Activated naive CD8-positive, alpha-beta T cell treated with anti-CD3 and anti-CD28 coated beads for 36 hours (primary cell): ENCODE measurements at places on chromosomes 2 and 18. TPM values are rescaled to one million over a fixed set of nuclear protein-coding genes. Genes with fewer than 3 reads are reported as not detected.

Gene ARHGAP15
- 45.2 TPM for total RNA-seq

- no peak overlapping the region for H3K27ac ChIP-seq
- no peak for DNase-seq
- H3K36me3 ChIP-seq = no peaks in the 10 kb centered on the region
- H3K4me3 ChIP-seq = no peak overlapping the region
Measured at GRCh38 chr2:192419786-192420185, 225.1 kb upstream of the TMEFF2 start.

Gene MALT1
- 46.5 TPM for total RNA-seq

- H3K27me3 ChIP-seq = no peaks in the 10 kb centered on the region
- DNase-seq = no peak
- H3K4me3 ChIP-seq = no peak overlapping the region
- no peaks in the 10 kb centered on the region for H3K36me3 ChIP-seq
- H3K27ac ChIP-seq = no peak overlapping the region
- H3K4me1 ChIP-seq = no peaks in the 10 kb centered on the region
Measured at GRCh38 chr2:102929721-102930120, 167.9 kb downstream of the TMEM182 start.

GRCh38 chr2:235857598-235857997 is 310.6 kb downstream of the GBX2 start:
- peaks cover 12% of the 10 kb centered on the region for H3K27me3 ChIP-seq
- no peaks in the 10 kb centered on the region for H3K4me1 ChIP-seq
- H3K4me3 ChIP-seq = no peak overlapping the region
- DNase-seq = no peak
- no peaks in the 10 kb centered on the region for H3K36me3 ChIP-seq

Gene RAB6C
- not detected for total RNA-seq

DNA sequence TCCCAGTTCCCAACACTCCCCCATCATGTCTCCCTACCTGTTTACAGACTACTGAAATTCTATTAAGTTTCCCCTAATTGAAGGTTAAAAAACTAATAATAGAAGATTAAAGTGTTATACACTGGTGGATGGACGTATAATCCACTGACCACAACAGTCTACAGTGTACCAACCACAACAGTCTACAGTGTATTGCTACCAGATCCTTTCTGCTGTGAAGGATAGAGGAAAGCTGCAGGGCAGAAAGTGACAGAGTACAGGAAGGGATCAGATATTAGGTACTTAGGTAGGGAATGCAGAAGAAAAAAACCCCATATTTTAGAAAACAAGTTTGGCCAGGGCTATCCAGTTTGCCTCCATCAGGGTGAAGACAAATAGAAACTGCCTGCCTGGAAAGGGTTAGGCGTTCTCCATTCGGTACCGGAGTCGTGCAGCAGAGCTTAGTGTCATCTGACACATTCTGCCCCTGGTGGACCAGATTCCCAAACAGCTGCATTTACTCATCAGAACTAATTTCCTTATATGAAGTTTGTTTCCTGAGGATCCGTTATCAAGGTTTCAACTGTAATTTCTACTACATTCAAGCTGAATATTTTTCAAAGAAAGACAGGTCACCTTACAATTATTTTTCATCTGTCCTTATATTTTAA is 49.9 kb downstream of the KLF7 start:
- no peak overlapping the region for H3K27ac ChIP-seq
- H3K4me1 ChIP-seq = peaks cover 43% of the 10 kb centered on the region
- H3K36me3 ChIP-seq = peaks cover 5% of the 10 kb centered on the region
- H3K27me3 ChIP-seq = no peaks in the 10 kb centered on the region
- no peak overlapping the region for H3K4me3 ChIP-seq
- no peak for DNase-seq

Gene TIMM21
- total RNA-seq = 79.0 TPM

Gene DAW1
- total RNA-seq = not detected

DNA sequence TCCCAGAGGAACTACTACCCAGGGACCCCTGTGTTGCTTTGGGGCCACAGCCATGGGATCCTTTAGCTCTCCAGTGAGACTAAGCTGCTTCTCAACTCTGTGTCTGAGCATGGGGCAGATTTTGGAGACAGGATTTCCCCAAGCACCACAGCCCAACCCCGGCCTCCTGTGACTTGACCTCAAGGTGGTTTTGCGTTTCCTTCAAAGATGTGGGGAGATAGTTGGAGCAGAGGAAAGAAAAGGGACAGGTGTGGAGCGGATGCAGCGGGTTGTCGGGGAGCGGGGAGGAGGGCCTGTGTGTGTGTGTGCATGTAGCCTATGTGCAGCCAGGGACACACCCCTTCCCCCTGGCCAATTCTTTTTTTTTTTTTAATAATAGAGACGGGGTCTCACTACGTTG is 10.2 kb downstream of the ARID5A start:
- no peak overlapping the region for H3K4me3 ChIP-seq
- no peaks in the 10 kb centered on the region for H3K27me3 ChIP-seq
- no peak overlapping the region for H3K27ac ChIP-seq
- DNase-seq = no peak

Gene ARHGAP28
- total RNA-seq = not detected

GRCh38 chr2:16709769-16710168 is 44.1 kb upstream of the CYRIA start:
- no peaks in the 10 kb centered on the region for H3K36me3 ChIP-seq
- H3K27me3 ChIP-seq = peaks cover 11% of the 10 kb centered on the region
- DNase-seq = no peak

Gene NRP2
- total RNA-seq = 1.1 TPM

DNA sequence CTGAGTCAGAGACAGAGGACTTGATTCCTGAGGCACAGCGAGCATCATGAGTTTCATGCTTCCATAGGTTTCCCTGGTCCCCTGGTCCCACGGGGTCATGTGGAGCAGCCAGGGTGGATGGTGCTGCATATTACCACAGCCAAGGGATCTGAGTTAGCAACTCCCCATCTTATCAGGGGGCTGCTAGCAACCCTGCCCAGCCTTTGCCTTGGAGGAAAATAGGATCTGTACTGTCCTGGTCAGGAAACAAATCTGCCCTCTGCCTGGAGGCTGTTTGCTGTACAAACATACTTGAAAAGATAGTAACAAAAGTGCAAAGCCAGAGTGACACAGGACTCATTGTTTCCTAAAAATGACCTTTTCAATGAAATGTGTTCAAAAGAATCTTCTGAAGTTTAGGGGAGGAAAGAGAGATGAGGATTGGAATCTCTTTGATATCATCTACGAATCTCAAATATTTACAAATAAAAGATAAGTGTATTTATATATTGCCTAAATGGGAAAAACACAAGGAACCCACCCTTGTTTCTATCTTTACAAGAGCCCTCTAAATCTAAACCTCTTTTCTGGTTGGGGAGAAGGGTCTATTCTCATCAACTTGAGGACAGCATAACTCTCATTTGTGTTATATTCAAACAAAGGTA is 194.8 kb downstream of the CD226 start:
- no peak for DNase-seq
- no peak overlapping the region for H3K27ac ChIP-seq
- peaks cover 22% of the 10 kb centered on the region for H3K36me3 ChIP-seq
- peaks cover 17% of the 10 kb centered on the region for H3K4me1 ChIP-seq
- no peak overlapping the region for H3K4me3 ChIP-seq

DNA sequence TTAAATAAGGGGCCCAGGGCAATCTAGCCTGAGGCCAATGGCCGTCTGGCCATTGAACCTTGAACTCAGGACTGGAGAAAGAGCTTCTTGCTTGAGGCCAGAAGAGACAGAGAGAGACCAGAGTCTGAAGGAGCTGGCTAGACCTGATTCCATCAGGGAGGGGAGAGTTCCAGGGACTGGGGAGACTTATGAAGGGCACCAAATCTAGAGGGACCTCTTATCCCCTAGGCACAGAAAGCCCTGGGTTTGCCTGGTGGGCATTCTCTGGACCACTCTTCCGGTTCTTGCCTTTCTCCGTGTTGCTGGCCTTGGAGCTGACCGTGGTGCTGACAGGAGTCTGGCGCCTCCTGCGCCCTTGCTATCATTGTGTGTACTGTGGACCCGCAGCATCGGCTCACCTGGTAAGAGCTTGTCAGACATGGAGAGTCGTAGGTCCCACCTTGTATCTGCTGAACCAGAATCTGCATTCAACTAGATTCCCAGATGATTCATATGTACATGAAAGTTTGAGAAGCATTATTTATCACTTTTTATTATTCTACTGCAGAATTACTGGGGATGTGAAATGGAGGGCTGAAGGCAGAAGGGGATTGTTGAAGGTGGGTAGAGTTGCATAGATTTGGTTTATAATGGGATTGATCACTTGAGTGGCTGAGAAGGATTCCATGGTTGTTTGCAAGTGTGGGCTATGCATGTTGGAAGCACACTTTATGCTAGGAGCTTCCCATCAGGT is 4.3 kb upstream of the TRPM8 start:
- peaks cover 24% of the 10 kb centered on the region for H3K27me3 ChIP-seq
- no peak overlapping the region for H3K27ac ChIP-seq
- H3K4me3 ChIP-seq = no peak overlapping the region
- DNase-seq = peak; percentile 17
- H3K4me1 ChIP-seq = no peaks in the 10 kb centered on the region

Gene PDE1A
- not detected for total RNA-seq

Gene TSPYL6
- not detected for total RNA-seq

- no peaks in the 10 kb centered on the region for H3K27me3 ChIP-seq
- DNase-seq = no peak
- H3K4me1 ChIP-seq = no peaks in the 10 kb centered on the region
- H3K27ac ChIP-seq = no peak overlapping the region
- no peak overlapping the region for H3K4me3 ChIP-seq
- no peaks in the 10 kb centered on the region for H3K36me3 ChIP-seq
Measured at GRCh38 chr2:150088538-150088937, 398.9 kb downstream of the RND3 start.

- no peaks in the 10 kb centered on the region for H3K27me3 ChIP-seq
- no peaks in the 10 kb centered on the region for H3K4me1 ChIP-seq
- peaks cover 3% of the 10 kb centered on the region for H3K36me3 ChIP-seq
- H3K27ac ChIP-seq = no peak overlapping the region
- no peak overlapping the region for H3K4me3 ChIP-seq
Measured at GRCh38 chr2:207200136-207200535, 34.4 kb upstream of the KLF7 start.

DNA sequence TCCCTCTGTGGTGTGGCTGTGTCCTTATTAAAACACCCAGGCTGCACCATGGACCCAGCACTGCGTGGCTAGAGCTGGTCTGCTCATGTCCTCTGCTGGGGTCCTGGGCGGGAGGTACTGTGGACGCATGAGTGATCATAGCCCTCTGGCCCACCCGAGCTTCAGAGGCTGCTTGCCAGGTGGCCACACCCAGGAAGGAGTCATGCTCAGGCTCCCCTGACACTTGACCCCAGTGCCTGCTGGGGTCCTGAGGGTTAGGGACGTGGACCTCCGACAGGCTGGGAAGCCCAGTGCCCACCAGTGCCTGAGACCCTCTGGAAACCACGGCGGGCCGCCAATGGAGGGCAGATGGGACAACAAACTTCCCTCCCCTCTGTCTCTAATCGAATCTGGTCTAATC is 66.3 kb upstream of the HS6ST1 start:
- H3K27ac ChIP-seq = no peak overlapping the region
- no peaks in the 10 kb centered on the region for H3K36me3 ChIP-seq
- no peaks in the 10 kb centered on the region for H3K4me1 ChIP-seq
- H3K4me3 ChIP-seq = no peak overlapping the region

DNA sequence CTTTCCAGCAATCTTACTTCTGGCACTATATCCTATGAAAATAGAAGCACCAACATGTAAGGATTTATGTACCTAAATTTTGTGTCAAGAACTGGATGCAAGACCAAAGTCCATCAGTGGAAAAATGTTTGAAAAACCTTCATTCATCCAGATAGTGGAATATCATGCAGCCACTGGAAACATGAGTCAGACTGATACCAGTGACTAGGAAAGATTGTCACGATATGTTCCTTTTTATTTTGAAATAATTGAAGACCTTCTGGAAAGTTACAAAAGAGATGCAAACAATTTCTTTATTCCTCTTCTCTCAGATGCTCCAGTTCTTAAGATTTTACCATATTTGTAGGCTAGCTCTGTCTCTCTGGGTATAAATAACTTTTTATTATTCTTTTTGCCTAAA is 40.5 kb upstream of the IL1R2 start:
- H3K4me1 ChIP-seq = peaks cover 2% of the 10 kb centered on the region
- DNase-seq = no peak
- no peak overlapping the region for H3K27ac ChIP-seq
- no peak overlapping the region for H3K4me3 ChIP-seq
- H3K27me3 ChIP-seq = no peaks in the 10 kb centered on the region

Gene SLC16A14
- 1.2 TPM for total RNA-seq

- peak overlapping the region; percentile 69 for H3K4me3 ChIP-seq
- peaks cover 49% of the 10 kb centered on the region for H3K4me1 ChIP-seq
- H3K27ac ChIP-seq = peak overlapping the region; percentile 81
- peaks cover 48% of the 10 kb centered on the region for H3K27me3 ChIP-seq
- no peak for DNase-seq
Measured at GRCh38 chr2:230958820-230959756, 34.0 kb upstream of the GPR55 start.
